ENCODE measurements at places on chromosomes 4 and X.

GRCh38 chrX:32545101-32545500 is 666.2 kb downstream of the DMD start:
- DNase-seq = no peak

DNA sequence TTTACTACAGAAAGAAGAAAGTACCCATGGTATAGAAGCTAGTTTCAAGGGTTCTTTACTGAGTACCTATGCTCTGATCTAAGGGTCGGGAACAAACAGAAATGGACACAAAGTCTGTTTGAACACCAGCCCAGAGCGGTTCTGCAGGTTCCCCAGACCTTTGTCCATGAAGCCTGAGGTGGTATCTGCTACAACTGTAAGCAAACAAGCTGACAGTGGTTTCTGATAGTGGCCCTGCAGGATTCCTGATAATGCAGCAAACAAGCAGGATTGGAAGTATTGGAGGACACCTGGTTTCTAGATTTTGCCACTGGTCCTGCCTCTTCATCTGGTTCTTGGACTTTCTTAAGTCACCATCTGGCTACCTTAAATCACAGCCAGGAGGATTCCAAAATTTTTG is 23.7 kb downstream of the SMPX start:
- no peak for DNase-seq

DNA sequence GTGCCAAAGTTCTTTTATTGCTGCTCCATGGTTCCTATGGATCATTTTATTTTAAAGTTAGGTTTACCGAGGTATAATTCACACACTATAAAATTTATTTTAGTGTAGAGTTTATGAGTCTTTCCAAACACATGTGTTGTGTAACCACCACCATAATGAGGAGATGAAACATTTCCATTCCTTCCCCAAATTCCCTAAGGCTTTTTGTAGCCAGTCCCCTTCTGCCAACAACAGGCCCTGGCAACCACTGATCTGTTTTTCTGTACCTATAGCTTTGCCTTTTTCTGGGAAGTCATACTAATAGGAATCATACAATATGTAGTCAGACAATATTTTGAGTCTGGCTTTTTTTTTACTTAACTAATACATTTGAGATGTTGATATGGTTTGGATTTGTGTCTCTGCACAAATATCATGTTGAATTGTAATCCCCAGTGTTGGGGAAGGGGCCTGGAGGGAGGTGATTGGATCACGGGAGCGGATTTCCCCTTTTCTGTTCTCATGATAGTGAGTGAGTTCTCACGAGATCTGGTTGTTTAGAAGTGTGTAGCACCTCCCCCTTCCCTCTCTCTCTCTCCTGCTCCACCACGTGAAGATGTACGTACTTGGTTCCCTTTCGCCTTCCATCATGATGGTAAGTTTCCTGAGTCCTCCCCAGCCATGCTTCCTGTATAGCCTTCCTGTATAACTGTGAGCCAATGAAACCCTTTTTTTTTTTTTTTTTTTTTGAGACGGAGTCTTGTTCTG is 59.6 kb upstream of the DHX15 start:
- DNase-seq = no peak

- no peak for DNase-seq
Measured at GRCh38 chr4:170259631-170260153, 169.9 kb upstream of the AADAT start.

DNA sequence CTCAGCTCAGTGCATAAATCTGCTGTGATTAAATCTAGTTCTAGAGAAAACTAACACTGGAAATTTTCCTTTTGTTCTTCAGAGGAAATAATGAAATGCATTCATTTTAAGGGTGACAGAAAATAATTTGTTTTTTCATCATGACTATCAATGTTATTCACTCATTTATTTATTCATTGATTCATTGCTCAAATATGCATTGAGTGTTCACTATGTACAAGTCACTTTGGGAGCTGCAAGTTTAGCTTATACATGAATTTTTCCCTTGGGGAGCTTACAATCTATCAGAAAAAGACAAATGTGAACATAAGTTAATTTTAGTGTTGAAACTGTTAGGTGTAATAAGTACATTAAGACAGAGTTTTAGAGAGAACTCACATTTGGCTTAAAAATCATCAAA is 897.8 kb downstream of the CENPC start:
- DNase-seq = no peak

- no peak for DNase-seq
Measured at GRCh38 chr4:67465763-67466052, 79.6 kb downstream of the CENPC start.

DNA sequence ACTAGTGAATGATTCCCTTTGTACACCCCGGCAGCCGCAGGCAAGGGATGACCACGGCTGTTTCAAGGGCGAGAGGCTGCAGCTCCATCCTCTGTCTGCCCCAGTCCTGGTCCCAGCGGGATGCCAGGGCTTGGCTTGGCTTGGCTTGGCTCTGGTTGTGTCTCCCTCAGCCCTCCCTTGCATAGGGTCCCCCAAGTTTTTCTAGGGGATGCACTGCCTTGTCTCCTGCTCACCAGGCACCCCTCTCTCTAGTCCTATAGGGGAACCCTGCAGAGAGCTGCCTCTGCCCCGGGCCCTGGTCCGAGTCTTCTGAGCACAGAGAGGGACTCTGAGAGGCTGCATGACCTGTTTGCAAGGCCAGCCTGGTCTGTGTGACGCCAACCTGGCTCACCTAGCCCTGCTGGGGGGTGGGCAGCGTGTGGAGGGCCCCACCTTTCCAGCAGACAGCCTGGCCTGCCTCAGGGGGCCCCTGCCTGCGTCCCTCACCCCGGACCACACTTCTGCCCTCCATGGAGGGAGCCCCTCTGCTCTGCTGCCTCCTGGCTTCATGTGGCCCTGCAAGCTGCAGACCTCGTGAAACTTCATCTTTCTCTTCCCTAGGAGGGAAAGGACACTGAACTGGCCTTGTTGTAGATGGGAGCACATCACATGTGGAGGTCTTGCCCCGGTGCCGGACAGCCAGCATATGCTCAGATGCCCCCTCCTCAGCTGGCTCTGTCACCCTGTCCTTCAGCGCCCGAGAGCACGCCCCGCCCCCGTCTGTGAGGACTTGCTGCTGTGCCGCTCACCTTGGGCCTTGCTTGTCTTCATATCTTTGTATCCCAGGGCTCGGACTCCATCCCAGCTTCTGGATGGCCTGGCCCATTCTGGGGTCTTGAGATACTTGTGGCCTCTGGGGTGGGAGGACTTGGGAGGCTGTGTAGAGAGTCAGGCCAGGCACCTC is 16.4 kb downstream of the SORCS2 start:
- no peak for DNase-seq

GRCh38 chrX:121854614-121854911 is 807.2 kb downstream of the GLUD2 start:
- DNase-seq = no peak

DNA sequence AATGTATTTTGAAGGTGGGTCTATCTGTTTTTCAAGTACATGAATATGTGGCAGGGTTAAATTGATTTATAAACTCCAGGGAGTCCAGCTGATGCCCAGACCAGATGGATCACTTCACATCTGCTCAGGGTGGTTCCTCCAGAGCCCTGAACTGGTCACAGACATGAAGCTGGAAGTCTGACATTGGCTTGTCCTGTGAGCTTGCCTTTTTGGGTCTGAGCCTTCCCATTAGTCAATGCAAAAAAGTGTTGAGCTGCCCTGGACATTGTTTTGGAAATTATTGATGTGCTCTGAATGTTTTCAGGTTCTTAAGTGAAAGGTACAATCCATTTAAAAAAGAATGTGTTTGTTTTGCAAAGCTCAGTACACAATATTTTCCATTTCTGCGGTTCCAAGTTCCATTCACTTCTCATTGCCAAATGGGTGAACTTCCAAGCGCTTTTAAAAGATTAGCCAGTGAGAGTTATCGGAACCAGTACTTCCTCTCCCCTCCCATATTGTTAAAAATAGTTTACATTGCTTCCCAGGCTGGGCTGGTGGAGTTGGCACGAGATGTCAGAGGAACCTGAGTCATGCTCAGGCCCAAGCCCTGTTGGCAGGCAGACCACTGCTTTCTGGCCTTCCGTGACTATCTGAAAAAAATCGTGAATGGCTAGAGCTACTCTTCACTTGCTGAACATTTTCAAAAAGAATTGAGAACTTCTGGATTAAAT is 52.1 kb downstream of the PDGFRA start:
- no peak for DNase-seq

DNA sequence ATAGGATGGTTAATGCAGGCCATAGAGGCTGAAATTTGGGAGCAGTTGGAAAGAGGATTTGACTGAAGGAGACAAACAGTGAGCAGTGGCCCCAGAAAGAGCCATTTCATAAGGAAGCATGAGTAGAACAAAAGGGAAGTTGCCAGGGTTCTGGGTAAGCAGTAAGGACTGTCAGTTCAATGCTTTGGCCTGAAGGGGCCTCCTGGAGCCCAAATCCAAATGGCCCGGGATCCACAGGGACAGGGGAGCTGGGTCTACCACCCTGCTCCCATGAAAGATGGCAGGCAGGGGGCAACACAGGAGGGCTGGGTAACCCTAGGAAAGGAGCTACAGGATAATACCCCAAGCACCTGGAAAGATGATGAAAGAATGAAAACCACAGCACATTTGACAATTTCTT is 4.1 kb upstream of the INTS6L start:
- DNase-seq = no peak

- no peak for DNase-seq
Measured at GRCh38 chr4:2981256-2981819, 18.0 kb downstream of the GRK4 start.

DNA sequence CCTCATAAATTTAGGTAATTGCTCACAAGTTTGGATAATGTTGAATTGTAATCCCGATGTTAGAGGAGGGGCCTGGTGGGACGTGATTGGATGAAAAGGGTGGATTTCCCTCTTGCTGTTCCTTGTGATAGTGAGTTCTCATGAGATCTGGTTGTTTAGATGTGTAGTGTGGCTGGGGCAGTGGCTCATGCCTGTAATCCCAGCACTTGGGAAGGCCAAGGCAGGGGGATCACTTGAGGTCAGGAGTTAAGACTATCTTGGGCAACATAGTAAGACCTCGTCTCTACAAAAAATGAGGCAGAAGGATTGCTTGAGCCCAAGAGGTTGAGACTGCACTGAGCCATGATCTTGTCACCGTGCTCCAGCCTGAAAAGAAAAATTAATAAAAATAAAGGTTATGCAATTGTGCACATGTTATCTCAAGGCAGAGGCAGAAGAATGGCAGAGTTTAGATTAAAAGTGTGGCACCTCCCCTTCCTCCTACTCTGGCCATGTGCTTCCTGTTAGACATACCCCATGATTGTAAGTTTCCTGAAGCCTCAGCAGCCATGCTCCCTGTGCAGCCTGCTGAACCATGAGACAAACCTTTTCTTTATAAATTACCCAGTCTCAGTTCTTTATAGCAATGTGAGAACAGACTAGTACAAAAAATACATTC is 36.5 kb downstream of the ERVMER34-1 start:
- no peak for DNase-seq

GRCh38 chr4:57020467-57021101 is 41.9 kb downstream of the POLR2B start:
- no peak for DNase-seq
